ENCODE measurements at places on chromosomes 7 and 10. TPM values are rescaled to one million over a fixed set of nuclear protein-coding genes. Genes with fewer than 3 reads are reported as not detected.

DNA sequence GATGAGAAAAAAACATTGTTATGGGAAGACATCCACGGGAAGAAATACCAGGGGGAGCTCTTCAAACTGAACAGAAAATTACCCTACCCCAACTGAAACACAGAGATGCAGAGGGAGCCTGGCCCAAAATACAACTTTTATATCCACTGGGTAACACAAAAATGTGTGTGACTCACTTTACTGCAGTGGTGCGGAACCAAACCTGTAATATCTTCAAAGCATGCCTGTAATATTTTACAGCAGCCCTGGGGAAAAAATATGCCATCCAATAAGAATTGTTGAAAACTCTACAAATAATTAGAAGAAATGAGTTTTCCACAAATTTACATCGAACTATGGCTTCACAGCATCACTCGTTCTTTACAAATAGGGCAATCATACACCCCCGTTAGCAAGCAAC, 49.8 kb upstream of the SRRM3 start:
- H3K27ac ChIP-seq, result no peak overlapping the region
- no peak for DNase-seq
- H3K27me3 ChIP-seq, result peaks cover 10% of the 10 kb centered on the region
- no peaks in the 10 kb centered on the region for H3K36me3 ChIP-seq
- no peak overlapping the region for H3K4me3 ChIP-seq
- no peaks in the 10 kb centered on the region for H3K4me1 ChIP-seq

DNA sequence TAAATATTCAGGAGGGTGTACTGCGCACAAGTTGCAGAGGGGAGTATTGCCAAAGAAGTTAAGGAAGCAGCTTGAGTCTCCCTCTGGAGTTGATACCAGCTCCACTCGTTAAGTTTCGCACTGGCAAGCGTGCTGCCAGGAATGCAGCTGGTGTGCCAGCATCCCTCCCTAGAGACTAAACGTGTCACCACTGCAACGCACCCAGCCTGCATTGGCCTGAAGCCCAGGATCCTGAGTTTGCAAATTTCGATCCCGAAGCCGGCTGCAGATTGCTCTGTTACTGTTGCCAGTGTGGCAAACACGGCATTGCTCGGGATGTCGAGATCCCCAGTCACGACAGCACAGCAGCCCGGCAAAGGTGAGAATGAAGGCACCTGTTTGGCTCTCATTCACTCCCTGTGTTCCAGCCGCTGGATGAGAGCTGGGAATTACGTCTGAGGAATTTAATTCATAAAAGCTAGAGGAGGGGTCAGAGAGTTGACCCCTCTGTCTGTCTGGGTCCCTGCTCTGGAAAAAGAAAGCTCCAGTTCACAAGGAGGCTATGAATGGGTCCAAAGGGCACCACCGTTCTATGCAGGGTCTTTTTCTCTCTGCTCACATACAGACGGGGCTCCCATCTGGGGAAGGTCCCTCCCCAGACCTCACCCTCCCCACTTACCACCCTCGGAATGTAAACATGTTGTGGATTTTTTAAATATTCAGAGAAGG, 61.0 kb downstream of the NRP1 start:
- H3K27me3 ChIP-seq, result no peaks in the 10 kb centered on the region
- H3K27ac ChIP-seq, result peak overlapping the region; percentile 77
- no peaks in the 10 kb centered on the region for H3K36me3 ChIP-seq
- peak overlapping the region; percentile 25 for H3K4me3 ChIP-seq
- peaks cover 24% of the 10 kb centered on the region for H3K4me1 ChIP-seq
- DNase-seq, result peak; percentile 94

GRCh38 chr7:51046103-51046466, 263.4 kb upstream of the GRB10 start:
- H3K4me1 ChIP-seq, result no peaks in the 10 kb centered on the region
- no peaks in the 10 kb centered on the region for H3K36me3 ChIP-seq
- no peak overlapping the region for H3K27ac ChIP-seq
- DNase-seq, result no peak

DNA sequence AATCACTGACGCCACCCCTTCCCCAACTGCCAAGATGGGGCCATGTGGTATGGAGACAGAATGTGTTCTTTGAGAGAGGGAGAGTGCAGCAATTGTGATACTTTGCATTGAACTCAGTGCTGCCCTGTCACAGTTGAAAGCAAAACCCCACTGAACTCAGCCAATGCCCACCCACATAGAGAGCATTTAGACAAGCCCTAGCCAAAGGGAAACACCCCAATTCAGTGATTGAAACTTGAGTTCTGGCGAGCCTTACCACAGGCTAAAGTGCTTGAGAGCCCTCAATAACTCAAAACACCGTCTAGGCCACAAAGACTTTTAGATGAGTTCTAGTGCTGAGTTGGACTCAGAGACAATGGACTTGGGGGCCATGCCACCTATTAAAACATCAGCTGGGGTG, 751.9 kb upstream of the POT1 start:
- no peak overlapping the region for H3K27ac ChIP-seq
- no peak overlapping the region for H3K4me3 ChIP-seq
- no peak for DNase-seq
- H3K36me3 ChIP-seq, result no peaks in the 10 kb centered on the region

GRCh38 chr7:157851501-157852067, 514.8 kb downstream of the DNAJB6 start:
- H3K27ac ChIP-seq, result no peak overlapping the region
- peak; percentile 76 for DNase-seq
- no peaks in the 10 kb centered on the region for H3K27me3 ChIP-seq

DNA sequence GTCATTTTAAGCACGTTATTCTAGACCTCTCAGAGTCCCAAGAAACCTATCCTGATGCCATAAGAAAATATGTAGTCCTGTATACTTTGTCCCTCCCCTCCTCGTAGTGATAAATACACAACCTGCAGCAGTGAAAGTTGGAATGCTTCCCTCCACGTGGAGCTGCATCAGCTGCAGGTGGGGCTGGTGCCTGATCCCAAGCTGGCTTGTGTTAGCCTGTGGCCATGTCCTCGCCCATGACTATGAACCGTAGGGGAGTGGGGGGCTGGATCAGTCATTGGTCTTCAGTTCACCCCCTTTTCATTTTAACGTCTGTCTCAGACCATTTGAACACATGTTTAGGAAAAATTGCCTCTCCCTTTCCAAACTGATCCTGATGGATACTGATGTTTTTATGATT, 171.4 kb upstream of the HABP2 start:
- DNase-seq, result no peak
- no peak overlapping the region for H3K27ac ChIP-seq
- no peaks in the 10 kb centered on the region for H3K36me3 ChIP-seq
- H3K4me3 ChIP-seq, result no peak overlapping the region
- no peaks in the 10 kb centered on the region for H3K4me1 ChIP-seq
- no peaks in the 10 kb centered on the region for H3K27me3 ChIP-seq

Gene SFMBT2
- total RNA-seq, result 6.4 TPM

DNA sequence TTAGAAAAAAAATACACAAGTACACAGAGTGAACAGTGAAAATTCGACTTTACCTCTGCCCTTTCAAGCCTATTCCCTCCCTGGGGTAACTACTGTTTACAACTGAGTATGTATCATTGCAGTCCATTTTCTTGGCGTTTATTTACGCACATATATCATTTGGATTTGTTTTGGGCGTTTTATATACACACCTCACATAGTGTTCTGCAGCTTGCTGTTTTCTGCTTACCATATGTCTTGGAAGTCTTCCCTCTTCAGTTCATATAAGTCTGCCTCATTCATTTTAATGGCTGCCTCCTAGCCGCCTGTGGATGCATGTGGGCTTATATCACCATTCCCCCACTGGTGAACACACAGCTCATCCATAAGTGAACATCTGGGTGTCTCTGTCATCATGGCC, 41.6 kb upstream of the COL13A1 start:
- H3K36me3 ChIP-seq, result no peaks in the 10 kb centered on the region
- peak; percentile 10 for DNase-seq
- no peaks in the 10 kb centered on the region for H3K27me3 ChIP-seq
- no peak overlapping the region for H3K27ac ChIP-seq
- H3K4me3 ChIP-seq, result no peak overlapping the region

DNA sequence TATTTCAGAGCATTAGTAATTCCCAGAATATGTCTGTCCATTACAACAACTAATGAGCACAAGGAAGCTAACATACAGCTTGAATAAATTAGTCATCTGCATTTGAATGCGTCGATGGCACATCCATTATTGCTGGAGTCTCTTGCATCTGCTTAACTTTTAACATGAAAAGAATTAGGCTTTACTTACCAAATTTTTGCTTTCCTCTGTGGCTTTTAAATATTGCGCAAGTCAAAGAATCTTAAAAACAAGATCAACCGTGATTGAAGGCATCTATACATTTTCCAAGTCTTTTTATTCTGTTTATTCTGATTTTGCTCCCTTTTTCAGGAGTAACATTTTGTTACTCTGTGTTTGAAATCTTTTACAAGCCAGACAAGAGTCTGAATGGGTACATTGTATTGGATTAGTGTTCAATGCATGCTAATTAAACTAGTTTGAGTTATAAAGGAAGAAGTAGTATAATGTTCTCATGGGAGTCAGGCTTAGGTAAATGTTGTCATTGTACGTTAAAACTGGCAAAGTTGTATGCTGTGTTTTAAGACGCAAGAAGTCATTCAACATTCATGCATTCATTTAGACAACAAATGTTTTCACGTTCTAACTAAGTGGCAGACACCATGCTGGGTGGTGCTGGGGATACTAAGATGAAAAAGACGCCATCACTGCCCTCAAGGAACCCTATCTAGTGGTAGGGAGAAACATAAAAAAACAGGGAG, 4.0 kb upstream of the CACNB2 start:
- DNase-seq, result no peak
- no peaks in the 10 kb centered on the region for H3K36me3 ChIP-seq
- H3K27ac ChIP-seq, result no peak overlapping the region
- no peaks in the 10 kb centered on the region for H3K27me3 ChIP-seq
- peaks cover 17% of the 10 kb centered on the region for H3K4me1 ChIP-seq

Gene NPFFR1
- total RNA-seq, result not detected

GRCh38 chr10:16996530-16996964, 133.1 kb downstream of the CUBN start:
- H3K36me3 ChIP-seq, result no peaks in the 10 kb centered on the region
- H3K4me3 ChIP-seq, result no peak overlapping the region
- no peak for DNase-seq

- H3K36me3 ChIP-seq, result no peaks in the 10 kb centered on the region
- H3K4me1 ChIP-seq, result no peaks in the 10 kb centered on the region
Observed at GRCh38 chr7:52270301-52270700, 765.1 kb upstream of the POM121L12 start.

DNA sequence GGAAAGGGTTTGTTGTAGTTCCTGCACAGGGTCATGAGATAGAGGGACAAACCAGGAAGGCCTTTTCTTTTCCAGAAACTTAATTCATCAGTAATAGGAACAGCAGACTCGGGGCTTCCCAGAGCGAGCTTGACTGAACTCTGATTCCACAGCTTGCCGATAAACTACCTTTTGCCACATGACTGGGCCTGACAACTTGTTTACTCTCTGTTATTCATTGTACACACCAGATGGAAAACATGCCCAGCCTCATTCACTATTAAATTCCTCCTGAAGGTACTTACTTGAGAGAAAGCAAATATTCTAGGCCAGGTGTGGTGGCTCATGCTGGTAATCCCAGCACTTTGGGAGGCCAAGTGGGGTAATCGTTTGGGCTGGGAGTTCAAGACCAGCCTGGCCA, 77.1 kb upstream of the FGFR2 start:
- H3K4me1 ChIP-seq, result no peaks in the 10 kb centered on the region
- DNase-seq, result no peak

DNA sequence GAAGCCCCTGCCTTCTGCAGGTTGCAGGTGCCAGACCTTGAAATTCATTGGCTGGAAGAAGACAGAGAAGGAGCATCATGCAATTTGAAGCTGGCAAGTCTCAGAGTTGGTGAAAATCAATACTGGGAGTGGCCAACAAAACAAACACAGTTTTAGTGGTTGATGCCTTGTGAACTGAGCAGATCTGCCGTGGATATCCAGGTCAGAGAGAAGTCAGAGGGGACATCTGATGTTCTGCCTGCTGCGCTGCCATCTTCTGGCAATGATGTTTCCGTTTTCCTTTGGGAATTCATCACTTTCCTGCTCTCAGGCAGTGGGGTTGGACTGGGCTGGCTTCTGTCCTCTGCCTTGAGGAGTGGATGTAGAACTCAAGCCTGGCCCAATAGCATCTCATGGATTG, 132.0 kb downstream of the RPS24 start:
- H3K4me1 ChIP-seq, result no peaks in the 10 kb centered on the region
- H3K4me3 ChIP-seq, result no peak overlapping the region
- no peak overlapping the region for H3K27ac ChIP-seq

Gene ZC3HAV1L
- total RNA-seq, result 17.0 TPM

GRCh38 chr10:17001961-17002749, 127.5 kb downstream of the CUBN start:
- no peaks in the 10 kb centered on the region for H3K36me3 ChIP-seq
- no peaks in the 10 kb centered on the region for H3K27me3 ChIP-seq
- DNase-seq, result no peak
- no peak overlapping the region for H3K4me3 ChIP-seq
- peaks cover 7% of the 10 kb centered on the region for H3K4me1 ChIP-seq
- H3K27ac ChIP-seq, result peak overlapping the region; percentile 46

GRCh38 chr7:118114175-118114574, 69.8 kb upstream of the LSM8 start:
- no peaks in the 10 kb centered on the region for H3K36me3 ChIP-seq
- H3K27ac ChIP-seq, result no peak overlapping the region
- H3K4me1 ChIP-seq, result no peaks in the 10 kb centered on the region
- H3K4me3 ChIP-seq, result no peak overlapping the region
- no peaks in the 10 kb centered on the region for H3K27me3 ChIP-seq

Gene PRRT4
- total RNA-seq, result 0.82 TPM

Gene LLCFC1
- total RNA-seq, result not detected

Gene MPP7
- 29.7 TPM for total RNA-seq

Gene TMEM178B
- total RNA-seq, result 1.4 TPM

GRCh38 chr7:139072796-139073195, 36.7 kb downstream of the ZC3HAV1 start:
- H3K36me3 ChIP-seq, result peaks cover 77% of the 10 kb centered on the region
- no peak for DNase-seq
- H3K27me3 ChIP-seq, result no peaks in the 10 kb centered on the region
- H3K27ac ChIP-seq, result no peak overlapping the region
- no peaks in the 10 kb centered on the region for H3K4me1 ChIP-seq
- no peak overlapping the region for H3K4me3 ChIP-seq

Gene ACHE
- 8.9 TPM for total RNA-seq

DNA sequence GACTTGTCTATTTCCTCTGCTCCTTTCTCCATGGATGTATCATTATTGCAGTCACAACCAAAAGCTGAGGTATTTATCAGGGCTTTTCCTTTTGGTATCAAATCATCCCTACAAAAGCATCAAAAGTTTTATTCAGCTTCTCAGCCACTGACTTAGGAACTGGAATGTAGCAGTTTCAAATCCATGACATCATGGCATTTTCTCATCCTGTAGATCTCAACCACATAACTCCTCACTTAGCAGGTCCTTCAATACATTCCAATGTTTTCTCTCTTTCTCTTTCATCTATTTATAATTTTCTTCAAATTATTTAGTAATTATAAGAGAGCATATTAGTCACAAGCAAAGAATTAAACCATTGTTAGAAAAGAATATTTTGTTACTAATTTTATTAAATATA, 537.4 kb upstream of the SORCS1 start:
- no peaks in the 10 kb centered on the region for H3K36me3 ChIP-seq
- H3K4me1 ChIP-seq, result no peaks in the 10 kb centered on the region
- H3K4me3 ChIP-seq, result no peak overlapping the region
- H3K27ac ChIP-seq, result no peak overlapping the region
- no peaks in the 10 kb centered on the region for H3K27me3 ChIP-seq

- H3K4me1 ChIP-seq, result no peaks in the 10 kb centered on the region
- H3K27me3 ChIP-seq, result peaks cover 32% of the 10 kb centered on the region
- no peaks in the 10 kb centered on the region for H3K36me3 ChIP-seq
Observed at GRCh38 chr10:131833446-131834080, 67.2 kb upstream of the PPP2R2D start.

- DNase-seq, result no peak
- H3K4me1 ChIP-seq, result peaks cover 28% of the 10 kb centered on the region
- no peaks in the 10 kb centered on the region for H3K36me3 ChIP-seq
Observed at GRCh38 chr10:117160567-117160966, 22.5 kb upstream of the VAX1 start.

Gene CPVL
- total RNA-seq, result 6.6 TPM

Gene CADPS2
- 10.0 TPM for total RNA-seq

Measured in sigmoid colon (tissue), 7 donors.